ENCODE measurements at places on chromosomes 5 and 9.

DNA sequence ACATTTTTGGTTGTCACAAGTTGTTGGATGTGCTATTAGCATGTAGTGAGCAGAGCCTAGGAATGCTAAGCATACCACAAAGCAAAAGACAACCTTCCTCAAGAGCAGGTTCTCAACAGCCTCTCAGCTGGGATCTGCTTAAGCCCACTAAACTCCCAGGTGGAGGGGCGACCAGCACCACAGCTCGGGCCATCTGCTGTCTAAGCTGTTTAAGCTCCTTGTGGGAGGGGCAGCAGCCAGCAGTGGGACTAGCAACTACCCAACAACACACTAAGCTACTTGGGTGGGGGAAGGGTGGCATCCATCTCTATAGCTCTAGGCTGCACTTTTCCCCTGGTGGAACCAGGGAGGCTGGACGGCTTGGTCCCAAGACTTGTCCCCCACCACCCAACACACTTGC is 1052.7 kb upstream of the ARRDC3 start:
- no peak for DNase-seq

DNA sequence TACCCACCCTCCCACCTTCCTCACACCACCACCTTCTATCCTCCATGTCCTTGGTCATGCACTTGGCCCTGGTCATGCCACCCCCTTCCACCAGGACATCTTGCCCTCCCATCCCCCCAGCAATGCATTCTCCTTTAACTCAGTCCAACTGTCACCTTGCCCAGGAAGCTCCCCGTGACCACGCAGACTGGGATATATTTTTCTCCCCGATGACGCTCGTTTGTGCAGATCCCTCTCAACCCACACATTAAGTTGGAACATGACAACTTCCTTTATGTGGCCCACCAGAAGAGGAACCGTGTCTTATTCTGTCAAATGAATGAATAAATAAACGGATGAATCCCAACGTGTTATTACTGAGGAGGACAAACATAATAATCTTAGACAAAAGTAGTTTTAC is 82.8 kb upstream of the TAS2R1 start:
- no peak for DNase-seq

DNA sequence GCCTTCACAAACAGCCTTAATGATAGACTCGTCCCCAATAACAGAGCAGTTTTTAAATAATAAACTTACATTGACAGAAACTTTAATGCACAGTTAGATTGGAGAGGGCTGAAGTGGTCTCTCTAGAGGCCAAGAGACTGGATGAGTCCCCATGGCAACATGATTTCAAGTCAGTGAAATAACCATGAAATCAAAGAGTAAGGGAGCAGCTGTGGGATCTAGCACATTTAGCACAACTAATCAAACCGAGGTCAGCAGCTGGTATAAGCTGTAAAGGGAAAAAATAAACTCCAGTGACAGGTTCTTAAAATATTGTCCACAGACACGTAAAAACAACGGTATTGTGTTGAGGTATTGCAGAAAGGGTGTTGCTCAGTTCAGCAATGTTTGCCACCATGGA is 916.6 kb downstream of the DNAH5 start:
- DNase-seq, result no peak

DNA sequence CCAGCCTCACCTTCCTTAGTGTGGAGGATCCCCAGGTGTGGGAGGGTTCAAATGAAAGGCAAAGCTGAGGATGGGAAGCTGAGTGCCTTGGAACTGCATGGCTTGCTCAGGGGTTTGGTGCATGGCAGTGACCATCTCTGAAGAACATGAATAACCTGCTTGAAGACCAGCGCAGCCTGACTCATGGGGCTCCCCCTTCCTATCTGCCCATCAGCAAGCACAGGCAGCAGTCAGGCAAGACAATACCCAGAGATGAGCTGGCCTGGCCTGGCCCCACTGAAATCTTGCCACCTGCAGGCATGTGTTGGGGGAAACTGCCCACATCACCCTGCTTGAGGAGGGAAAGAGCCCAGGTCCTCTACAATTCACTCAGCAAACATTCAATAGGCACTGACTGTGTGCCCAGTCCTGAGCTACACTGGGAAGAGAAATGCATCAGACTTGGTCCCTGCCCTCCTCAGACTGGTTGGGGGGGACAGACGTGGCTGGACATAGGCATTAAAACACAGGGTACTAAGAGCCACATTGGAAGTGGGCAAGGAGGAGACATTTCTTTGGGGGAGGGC is 105.0 kb upstream of the ALDH1B1 start:
- no peak for DNase-seq

GRCh38 chr5:32600054-32600622 is 14.8 kb downstream of the SUB1 start:
- peak; percentile 95 for DNase-seq

Data from fibroblast of skin of scalp (primary cell).